Stimulated activated CD4-positive, alpha-beta T cell treated with anti-CD3 and anti-CD28 coated beads, Interleukin-15, amount 100 ng/mL, for 1 hour (primary cell): ENCODE measurements at places on chromosomes 3 and 15.

- no peak for DNase-seq
Measured at GRCh38 chr15:78182821-78183220, 33.7 kb downstream of the IDH3A start.

- DNase-seq = no peak
Measured at GRCh38 chr15:72706266-72706665, 20.3 kb downstream of the BBS4 start.

DNA sequence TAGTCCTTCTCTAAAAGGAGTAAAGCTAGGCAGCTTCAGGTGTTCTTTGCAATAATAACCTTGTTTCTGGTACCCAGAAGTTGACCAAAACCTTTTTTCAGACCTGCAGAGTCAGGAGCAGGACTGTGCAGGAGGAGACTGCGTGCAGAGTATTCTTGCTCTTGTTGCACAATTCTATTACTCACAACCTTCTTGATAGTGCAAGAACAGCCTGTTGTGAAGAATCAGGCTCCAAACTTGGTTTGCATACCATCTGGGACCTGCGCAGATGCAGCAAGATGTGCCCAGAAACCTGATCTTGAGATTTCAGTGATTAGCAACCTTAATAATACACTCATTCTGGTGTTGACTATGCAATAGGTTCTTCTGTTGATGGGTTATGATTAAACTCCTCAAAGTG is 111.9 kb downstream of the ATG7 start:
- no peak for DNase-seq

GRCh38 chr15:97993310-97993738 is 32.8 kb downstream of the ARRDC4 start:
- no peak for DNase-seq

DNA sequence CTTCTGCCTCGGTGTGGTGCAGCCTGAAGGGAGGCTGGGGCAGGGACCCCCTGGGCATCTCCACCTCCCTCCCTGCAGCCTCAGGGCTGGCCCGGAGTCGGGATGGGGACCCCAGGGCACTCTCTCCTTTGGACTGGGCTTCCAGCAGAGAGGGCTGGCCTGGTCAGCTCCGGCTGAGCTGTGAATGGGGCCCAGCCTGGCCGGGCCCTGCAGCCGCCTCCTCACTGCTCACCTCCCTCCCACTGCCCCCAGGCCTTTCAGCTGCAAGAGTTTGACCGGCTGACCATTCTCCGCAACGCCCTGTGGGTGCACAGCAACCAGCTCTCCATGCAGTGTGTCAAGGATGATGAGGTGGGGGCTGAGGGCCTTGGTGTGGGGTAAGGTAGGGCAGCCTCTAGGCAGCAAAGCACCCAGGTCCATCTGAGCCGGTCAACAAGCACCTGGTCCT is 36.0 kb downstream of the PSTPIP1 start:
- no peak for DNase-seq

GRCh38 chr3:82002986-82003642 is 241.7 kb upstream of the GBE1 start:
- DNase-seq = no peak

GRCh38 chr3:144480416-144480919 is 508.8 kb downstream of the DIPK2A start:
- DNase-seq = no peak

DNA sequence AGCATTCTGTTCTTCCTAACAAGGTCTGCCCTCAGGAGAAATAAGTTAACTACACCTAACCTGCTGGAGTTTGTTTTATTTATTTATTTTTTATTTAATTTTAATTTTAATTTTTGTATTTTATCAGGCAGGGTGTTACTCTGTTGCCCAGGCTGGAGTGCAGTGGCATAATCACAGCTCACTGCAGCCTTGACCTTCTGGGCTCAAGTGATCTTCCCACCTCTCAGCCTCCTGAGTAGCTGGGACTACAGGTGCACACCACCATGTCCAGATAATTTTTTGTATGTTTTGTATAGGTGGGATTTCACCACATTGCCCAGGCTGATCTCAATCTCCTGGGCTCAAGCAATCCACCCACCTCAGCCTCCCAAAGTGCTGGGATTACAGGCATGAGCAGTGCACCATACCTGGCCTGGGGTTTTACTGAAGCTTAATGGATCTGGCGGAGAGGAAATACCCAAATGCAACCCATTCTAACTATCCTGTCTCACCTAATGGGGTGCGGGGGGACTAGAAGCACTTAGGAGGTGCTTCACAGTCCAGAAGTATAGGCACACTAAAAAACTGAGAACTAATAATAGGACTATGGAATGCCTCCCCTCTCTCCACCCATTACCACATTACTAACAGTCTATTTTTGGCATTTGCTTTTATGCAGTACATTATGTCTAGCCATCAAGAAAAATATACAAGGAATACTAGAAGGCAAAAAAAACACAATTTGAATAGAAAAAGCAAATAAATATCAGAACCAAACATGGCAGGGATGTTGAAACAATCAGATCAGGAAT is 61.4 kb downstream of the TTBK2 start:
- DNase-seq = no peak

DNA sequence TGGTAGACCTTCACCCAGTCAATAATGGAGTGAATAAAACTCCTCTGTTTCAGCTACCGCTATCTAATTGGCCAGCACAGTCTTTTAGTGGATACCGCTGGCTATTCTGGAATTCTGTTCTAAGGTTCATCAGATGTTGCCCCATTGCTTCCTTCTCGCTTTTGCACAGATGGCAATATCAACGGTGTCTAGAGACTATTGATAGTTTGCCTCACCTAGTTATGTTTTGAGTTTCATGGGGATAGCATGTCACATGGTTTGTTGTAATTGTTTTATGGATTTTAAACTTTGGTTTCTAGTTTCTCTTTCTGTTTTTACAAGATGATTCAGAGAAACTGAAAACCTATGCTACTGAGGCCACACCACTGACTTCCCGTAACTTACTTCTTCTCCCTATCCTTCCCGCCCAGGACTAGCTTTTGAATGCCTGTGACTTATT is 2.0 kb downstream of the XRN1 start:
- no peak for DNase-seq

DNA sequence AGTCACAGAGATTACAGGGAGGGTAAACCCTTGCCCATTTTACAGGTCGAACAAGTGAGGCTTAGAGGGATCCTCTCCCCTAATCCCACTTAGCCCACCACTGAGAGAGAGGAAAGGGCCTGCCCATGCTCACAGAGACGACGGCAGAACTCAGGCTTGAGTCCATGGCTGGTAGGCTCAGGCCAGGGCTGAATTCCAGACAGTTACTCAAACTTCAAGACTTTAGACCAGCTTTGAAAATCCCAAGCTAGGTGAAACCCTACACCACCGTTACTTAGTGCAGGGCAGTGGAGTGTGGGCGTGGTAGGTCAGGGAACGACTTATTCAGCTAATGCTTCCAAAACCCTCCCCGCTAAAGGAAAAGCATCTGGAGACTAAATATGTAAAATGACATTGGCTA is 16.4 kb downstream of the GRIP2 start:
- DNase-seq = no peak

DNA sequence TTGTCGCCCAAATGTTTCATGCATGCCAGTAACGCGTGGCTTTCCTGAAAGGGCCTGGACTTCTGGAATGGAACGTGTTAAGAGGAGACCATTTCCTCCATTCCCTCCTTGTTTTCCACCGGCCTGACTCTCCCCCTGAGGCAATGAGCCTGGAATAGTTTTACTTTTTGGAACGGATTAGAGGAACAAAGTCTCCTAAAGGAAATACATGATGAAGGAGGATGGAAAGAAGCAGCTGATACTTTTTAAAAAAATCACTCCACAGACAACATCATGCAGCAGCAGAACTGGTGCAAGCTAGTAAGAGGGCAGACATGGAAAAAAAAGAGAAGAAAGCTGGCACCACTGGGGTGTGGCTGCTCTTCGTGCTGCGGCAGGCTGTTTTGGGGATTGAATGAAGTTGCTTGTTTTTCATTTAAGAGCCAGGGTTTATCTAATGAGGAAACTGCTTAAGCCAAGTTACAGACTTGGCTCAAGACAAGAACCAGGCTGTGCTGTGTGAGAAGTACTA is 3.6 kb upstream of the KBTBD12 start:
- DNase-seq = no peak

GRCh38 chr3:108602249-108602934 is 12.9 kb downstream of the DZIP3 start:
- DNase-seq = no peak

DNA sequence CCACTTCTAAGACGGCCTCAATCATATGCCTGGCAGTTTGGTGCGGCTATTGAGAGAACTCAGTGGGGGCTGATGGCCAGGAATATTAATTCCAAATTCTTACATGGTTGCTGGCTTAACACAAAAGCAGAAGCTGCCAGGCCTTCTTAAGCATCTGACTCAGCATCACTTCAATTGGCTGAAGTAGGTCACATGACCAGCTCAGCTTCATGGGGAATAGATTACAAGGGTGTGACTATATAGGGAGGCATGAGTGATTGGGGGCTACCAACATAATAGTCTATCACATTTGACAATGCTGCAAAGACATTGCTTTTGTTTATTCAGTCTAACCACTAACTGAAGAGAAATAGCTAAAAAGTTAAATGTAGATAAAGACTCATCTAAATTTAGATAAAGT is 101.6 kb upstream of the ANKRD28 start:
- no peak for DNase-seq
